ENCODE measurements at places on chromosomes 11 and 22. TPM values are rescaled to one million over a fixed set of nuclear protein-coding genes. Genes with fewer than 3 reads are reported as not detected.

Gene MYBPC3
- total RNA-seq, result not detected

Gene YPEL4
- total RNA-seq, result 0.17 TPM

Gene TNNT3
- 2.3 TPM for total RNA-seq

Gene APLNR
- total RNA-seq, result not detected

Gene TYR
- total RNA-seq, result not detected

DNA sequence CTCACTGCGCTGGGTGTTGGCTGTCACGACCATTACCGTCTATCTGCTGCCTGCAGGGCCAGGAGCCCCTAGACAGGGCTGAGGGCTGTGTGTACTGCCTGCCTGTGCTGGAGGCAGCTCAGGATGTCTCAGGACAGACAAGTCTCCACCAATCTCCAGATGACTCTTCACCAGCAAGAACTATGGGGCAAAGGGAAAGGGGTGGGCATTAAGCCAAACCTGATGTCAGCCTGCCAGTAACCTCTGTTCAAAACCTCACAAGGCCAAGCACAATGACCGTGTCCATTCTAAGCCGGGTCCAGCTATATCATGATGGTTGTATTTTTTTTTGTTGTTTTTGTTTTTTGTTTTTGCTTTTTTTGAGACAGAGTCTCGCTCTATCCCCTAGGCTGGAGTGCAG, 31.6 kb downstream of the MAFF start:
- H3K4me3 ChIP-seq, result no peak overlapping the region
- peaks cover 6% of the 10 kb centered on the region for H3K36me3 ChIP-seq
- no peak for DNase-seq
- H3K4me1 ChIP-seq, result no peaks in the 10 kb centered on the region
- no peaks in the 10 kb centered on the region for H3K27me3 ChIP-seq

DNA sequence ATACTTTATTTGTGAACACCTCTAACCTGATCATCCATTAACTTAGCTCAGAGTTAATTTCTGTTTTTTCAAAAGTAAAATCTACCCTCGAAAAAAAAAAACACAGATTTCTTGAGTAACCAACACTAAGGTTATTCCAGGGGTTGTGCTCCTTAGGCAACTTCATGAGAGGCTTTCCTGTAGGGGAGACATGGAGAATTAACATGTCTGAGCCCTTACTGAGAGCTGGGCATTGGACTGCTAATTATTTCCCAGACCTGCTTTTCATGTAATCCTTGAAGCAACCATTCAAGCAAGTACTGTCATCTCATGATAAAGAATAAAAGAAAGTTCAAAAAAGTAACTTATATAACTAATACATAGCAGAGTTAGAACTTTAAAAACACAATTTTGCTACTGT, 13.5 kb upstream of the UPB1 start:
- peaks cover 18% of the 10 kb centered on the region for H3K4me1 ChIP-seq
- no peaks in the 10 kb centered on the region for H3K27me3 ChIP-seq
- no peak for DNase-seq
- no peak overlapping the region for H3K27ac ChIP-seq
- no peaks in the 10 kb centered on the region for H3K36me3 ChIP-seq

DNA sequence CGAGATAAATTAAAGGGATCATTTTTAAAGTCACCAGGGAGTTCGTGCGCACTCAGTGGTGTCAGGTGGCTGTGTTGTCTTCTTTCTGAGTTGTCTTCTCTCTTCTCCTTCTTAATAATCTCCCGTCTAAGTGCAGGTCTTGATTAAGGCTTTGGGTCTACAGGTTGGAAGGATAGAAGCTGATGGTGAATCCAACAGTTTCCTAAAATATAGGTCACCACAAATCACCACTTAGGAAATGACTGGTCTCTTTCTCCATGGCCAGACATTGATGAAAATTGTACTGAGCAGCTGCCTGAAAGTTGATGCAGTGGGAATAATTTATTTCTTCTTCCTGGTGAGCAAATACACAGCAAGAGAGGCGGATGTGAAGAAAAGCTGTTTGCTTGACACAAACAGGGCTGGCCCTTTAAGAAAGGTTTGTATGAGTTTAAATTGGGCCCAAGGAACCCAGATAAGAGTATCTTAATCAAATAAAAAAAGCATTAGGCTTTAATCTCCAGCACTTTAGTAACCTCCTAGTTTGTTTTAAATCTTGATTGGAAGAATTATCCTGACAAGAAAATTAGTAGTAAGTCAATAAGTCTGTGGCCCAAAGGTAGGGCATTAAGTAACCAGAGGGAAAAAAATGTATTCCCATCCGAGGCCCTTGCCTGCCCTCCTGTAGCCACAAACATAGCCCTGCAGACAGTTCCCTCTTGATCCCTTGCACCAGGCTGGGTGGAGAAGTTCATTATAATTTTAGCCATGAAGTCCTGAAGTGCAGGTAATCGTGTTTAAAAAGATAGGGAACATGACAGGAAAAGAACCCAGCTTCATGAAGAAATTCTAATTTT, 245.8 kb downstream of the KIRREL3 start:
- no peak overlapping the region for H3K4me3 ChIP-seq
- no peak for DNase-seq
- no peaks in the 10 kb centered on the region for H3K36me3 ChIP-seq
- no peaks in the 10 kb centered on the region for H3K4me1 ChIP-seq
- peaks cover 9% of the 10 kb centered on the region for H3K27me3 ChIP-seq

GRCh38 chr11:14642453-14642852, 1.2 kb upstream of the PDE3B start:
- DNase-seq, result no peak
- no peaks in the 10 kb centered on the region for H3K27me3 ChIP-seq
- H3K36me3 ChIP-seq, result peaks cover 35% of the 10 kb centered on the region
- peak overlapping the region; percentile 76 for H3K27ac ChIP-seq

DNA sequence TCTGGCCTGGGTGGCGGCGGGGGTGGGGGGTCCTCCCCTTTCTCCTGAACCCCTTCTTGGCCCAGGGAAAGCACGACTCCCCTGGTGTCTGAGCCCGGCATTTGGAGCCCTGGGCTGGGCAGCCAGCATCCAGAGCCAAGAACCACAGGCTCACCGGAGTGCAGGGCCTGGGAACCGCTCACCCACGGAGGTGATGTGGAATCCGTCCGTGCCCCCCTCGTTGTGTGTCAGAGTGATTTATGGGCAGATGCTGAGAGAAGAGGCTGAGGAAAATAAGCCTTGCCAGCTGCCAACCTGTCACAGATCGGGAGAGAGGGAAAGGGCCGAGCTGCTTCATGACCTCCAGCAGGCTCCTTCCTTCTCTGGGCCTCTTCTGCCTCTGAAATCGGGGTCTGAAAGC, 33.7 kb downstream of the WNT11 start:
- H3K4me1 ChIP-seq, result no peaks in the 10 kb centered on the region
- no peak for DNase-seq
- H3K36me3 ChIP-seq, result no peaks in the 10 kb centered on the region
- H3K27ac ChIP-seq, result no peak overlapping the region
- H3K4me3 ChIP-seq, result no peak overlapping the region

- H3K4me1 ChIP-seq, result peaks cover 24% of the 10 kb centered on the region
- H3K4me3 ChIP-seq, result peak overlapping the region; percentile 78
- H3K36me3 ChIP-seq, result no peaks in the 10 kb centered on the region
- peak overlapping the region; percentile 15 for H3K27ac ChIP-seq
Observed at GRCh38 chr11:111602865-111603610, 789 bp downstream of the SIK2 start.

GRCh38 chr22:39943953-39944872, 16.0 kb upstream of the TMA7B start:
- peak overlapping the region; percentile 95 for H3K27ac ChIP-seq
- H3K4me1 ChIP-seq, result peaks cover 95% of the 10 kb centered on the region
- no peak for DNase-seq
- H3K4me3 ChIP-seq, result peak overlapping the region; percentile 52

Measured in activated naive CD4-positive, alpha-beta T cell treated with anti-CD3 and anti-CD28 coated beads for 36 hours (primary cell).